ENCODE measurements at places on chromosomes 11 and 22.

- peak; percentile 43 for DNase-seq
These were observed 435.7 kb upstream of the CADM1 start for GRCh38 chr11:115939731-115940421.

- DNase-seq = no peak
These were observed 2.9 kb upstream of the PRDM11 start for GRCh38 chr11:45143494-45143893.

GRCh38 chr11:28559492-28559891 is 451.3 kb downstream of the METTL15 start:
- DNase-seq = no peak

- no peak for DNase-seq
These were observed 114.8 kb downstream of the KCNQ1OT1 start for GRCh38 chr11:2584812-2585565.

GRCh38 chr11:121754598-121754997 is 301.8 kb upstream of the SORL1-AS1 start:
- DNase-seq = no peak

- no peak for DNase-seq
These were observed 68.2 kb downstream of the FBXO7 start for GRCh38 chr22:32542677-32543357.

DNA sequence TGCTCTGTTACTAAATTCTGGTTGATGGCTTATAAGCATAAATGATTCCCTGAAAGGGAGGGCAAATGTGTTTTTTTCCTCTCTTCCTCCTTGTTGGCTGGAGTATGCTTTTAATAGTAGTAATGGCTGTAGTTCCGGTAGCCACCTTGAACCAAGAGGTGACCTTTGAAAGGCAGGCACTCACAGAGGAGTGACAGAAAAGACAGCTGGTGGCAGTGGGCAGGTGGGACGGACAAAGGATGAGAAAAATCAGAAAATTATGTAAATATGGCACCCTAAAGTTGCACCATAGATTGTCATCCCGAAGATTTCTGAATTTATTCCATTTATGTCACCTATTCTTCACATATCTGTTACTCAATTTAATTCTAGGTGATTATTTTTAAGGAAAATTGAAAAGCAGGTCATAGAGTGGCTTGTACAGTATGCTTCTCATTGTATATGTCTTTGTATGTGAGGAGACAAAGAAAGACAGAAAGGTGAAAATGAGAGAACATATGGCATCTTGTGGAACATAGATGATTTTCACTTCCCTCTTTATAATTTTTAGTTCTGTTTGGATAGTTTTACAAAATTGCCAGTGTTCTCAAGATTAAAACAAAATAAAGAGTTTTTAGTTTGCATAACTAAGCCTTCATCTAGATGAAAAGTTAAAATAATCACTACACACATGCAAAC is 17.0 kb downstream of the CASP12 start:
- DNase-seq = no peak

DNA sequence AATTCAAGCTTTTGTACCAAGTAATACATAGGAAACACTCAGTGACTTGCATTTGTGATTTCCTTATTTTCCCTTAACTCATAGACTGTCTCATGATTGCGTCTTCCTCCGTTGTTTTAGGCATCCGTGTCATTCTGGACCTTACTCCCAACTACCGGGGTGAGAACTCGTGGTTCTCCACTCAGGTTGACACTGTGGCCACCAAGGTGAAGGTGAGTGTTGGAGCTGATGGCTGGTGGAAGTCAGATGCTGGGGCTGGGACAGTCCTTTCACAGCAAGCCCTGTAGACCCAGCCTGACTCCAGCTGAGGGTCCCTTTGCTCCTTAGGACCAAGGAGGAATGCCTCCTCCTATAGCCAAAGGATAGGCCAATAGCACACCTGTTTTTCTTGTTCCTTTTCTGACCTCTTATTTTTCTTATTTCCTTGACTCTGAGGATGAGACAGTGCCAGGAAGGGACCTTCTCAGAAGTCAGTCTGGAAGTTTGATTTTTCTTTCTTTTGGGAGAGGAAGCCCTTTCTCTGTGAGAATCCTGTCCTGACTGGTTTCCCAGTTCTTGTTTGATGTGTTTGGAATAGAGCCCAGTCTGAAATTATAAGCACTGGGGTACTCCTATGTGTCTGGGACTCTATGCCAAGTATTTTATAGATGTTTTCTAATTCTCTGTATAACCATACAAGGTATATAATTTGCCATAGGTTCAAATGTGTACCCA is 2.2 kb downstream of the SLC3A2 start:
- no peak for DNase-seq

- no peak for DNase-seq
These were observed 2.1 kb upstream of the LMO1 start for GRCh38 chr11:8265681-8266241.

DNA sequence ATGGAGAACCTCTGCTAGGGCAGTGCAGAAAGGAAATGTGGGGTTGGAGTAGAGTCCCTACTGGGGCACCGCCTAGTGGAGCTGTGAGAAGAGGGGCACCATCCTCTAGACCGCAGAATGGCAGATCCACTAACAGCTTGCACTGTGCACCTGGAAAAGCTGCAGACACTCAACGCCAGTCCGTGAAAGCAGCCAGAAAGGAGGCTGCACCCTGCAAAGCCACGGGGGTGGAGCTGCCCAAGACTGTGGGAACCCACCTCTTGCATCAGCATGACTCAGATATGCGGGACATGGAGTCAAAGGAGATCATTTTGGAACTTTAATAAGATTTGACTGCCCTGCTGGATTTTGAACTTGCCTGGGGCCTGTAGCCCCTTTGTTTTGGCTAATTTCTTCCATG is 8.7 kb downstream of the TSKU start:
- no peak for DNase-seq

GRCh38 chr22:42807185-42807584 is 49.9 kb downstream of the ARFGAP3 start:
- DNase-seq = no peak

GRCh38 chr11:120832481-120833238 is 191.2 kb upstream of the TBCEL start:
- DNase-seq = no peak

- DNase-seq = no peak
These were observed 6.4 kb downstream of the MARK2 start for GRCh38 chr11:63845303-63845702.

DNA sequence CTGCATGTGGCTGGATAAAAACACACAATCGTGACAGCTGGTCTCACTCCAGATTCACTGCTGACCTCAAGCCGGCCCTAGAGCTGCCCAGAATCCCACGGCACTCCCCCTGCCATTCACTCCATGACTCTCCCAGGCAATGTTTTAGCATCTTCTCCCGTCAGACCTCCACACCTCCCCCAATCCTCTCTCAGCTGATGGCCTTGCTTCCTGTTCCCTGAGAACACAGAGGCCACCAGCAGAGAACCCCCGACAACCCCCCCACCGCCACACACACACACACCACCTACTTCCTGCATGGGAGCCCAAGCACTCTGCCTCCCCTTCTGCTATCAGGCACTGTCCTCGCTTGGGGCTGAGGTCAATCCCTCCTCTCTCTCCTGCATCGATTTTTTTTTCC is 9.3 kb downstream of the TNKS1BP1 start:
- peak; percentile 59 for DNase-seq

DNA sequence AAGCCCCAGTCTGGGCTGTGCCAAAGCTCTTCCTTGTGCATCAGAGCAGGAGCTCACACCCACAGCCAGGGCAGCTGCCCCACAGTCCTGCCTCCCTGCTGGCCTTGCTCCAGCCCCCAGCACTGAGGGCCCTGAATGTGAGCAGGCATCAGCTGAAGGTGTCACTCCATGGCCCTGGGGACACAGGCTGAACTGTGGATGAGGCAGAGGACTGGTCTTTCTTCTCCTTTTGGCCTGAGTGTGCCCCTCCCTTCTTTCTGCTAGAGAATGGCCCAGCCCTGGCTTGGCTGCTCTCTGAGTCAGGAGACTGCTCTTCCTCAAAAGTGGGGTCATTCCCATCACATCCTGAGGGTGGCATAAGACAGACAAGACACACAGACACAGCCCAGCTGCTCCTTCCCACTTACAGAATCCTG is 16.2 kb downstream of the OTOG start:
- no peak for DNase-seq

- DNase-seq = no peak
These were observed 33.8 kb downstream of the RAB30 start for GRCh38 chr11:83037877-83038276.

GRCh38 chr22:32985899-32986765 is 72.0 kb downstream of the SYN3 start:
- peak; percentile 44 for DNase-seq

DNA sequence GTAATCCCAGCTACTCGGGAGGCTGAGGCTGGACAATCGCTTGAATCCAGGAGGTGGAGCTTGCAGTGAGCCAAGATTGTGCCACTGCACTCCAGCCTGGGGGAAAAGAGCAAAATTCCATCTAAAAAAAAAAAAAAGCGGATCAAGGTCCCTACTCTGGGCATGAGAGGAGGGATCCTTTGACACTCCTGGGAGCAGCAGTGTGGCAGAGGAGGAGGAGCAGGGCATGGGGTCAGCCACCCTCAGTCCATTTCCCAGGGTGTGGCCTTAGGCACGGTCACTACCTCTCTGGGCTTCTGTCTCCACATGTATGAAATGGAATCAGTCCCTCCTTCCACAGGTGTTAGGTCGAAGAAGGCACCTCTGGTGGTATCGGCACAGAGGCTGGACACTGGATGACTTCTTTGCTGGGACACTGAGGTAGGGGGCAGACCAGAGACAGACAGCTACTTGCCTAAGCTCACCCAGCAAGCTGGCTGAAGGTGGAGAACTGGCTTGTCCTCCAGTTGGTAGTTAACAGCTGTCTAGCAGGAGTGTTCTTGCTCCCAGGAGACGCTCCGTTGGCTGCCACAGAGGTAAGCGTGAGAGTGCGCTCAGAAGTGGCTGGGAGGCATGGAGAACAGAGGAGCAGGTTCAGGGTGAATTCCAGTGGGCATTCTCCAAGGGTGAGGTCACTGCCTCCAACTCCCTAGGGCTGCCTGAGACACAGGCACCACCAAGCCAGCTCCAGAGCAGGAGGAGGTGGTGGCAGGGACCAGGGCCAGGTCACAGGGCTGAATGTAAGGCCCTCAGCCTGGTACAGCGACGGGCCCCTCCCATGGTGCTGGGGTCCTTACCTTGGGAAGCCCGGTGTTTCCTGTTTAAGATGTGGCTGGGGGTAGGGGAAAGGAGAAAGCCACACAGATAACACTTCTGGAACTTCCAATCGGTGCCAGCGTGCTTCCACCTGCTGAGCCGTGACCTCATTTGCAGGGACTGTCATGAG is 19.5 kb downstream of the TXN2 start:
- no peak for DNase-seq

GRCh38 chr11:109765709-109766311 is 327.4 kb upstream of the ZC3H12C start:
- no peak for DNase-seq

DNA sequence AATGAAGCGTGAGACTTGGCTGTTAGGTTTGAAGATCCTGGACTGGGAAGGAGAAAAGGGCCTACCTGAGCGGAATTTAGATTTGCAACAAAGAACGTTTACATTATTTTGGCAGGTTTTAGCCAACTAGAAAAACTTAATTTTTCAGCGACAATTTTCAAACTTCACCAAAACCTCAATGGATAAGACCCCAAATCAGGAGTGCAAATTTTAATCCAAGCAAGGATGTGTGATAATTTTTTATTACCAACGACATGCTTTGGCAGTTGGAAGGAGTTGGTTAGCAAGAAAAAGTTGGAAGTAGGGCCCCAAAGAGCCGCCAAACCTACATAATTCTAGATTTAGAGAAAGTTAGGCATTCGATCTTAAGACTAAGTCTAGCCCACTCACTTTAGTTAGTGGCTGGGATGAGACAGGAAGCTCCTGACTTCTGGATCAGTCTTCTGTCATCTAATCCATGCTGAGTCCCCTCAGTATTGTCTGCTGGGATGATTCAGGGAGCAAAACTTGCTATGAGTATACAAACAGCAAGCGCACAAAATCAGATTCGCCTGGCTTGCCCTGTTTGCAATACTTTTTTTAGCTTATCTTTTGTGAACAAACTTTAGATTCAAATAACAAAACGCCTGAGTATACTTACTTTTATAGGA is 787 bp upstream of the RDX start:
- DNase-seq = no peak

- peak; percentile 25 for DNase-seq
These were observed 9.2 kb upstream of the PRSS23 start for GRCh38 chr11:86790867-86791849.

- DNase-seq = no peak
These were observed 154.8 kb upstream of the TBCEL start for GRCh38 chr11:120869097-120869496.

- no peak for DNase-seq
These were observed 117.6 kb downstream of the LDLRAD3 start for GRCh38 chr11:36061471-36061870.

DNA sequence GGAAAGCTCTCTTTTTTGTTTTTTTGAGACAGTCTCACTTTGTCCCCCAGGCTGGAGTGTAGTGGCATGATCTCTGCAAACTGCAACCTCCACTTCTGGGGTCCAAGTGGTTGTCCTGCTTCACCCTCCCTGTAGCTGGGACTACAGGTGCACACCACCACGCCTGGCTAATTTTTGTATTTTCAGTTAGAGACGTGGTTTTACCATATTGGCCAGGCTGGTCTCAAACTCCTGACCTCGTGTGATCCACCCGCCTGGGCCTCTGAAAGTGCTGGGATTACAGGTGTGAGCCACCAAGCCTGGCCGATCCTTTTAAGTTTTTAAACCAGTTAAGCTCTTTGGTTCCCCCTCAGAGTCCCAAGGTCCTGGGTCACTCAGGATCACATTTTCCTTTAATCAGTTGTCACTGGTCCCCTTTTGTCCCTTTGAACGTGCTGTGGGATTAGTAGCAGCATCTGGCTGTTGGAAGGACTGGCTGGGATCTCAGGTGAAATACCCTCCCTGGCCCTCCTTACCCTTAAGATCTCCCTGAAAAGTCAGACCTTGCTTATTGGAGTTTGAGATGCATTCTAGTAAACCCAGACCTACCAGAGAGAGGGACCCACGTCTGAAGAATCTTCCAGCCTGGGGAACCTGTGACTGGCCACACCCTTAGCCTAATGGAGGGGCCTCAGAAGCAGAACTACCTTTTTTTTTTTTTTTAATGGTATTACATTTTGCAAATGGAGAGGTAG is 8.1 kb downstream of the MALAT1 start:
- DNase-seq = no peak

DNA sequence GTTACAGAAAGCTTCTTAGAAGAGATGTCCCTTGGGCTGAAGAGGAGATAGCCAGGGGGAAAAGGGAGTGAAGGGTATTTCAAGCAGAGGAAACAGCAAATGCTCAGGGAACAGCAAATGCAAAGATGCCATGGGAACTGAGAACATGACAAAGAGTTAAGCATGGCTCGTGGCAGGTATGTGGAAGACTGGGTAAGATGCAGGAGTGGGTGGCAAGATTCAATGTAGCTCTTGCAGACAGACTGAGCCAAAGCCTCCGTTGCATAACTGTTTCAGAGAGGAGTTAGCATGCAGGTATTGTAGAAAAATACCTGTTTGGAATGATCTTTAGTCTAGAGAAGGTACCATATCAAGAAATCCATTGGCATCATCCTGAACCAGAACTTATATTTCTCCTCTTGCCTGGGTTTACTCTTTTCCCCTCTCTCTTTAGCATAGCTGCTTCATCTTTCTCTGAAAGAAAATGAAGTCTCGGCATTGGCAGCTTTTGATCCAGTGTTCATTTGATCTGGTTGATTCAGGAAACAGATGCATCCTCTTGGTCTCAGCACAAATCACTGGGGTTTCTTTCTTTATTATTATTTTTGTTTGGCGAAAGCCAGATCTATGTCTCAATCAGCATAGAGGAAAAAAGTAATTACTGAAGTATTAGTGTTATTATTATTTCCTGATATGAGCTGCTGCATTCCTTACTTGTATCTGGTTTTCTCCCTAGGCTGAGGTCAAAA is 41.7 kb upstream of the NUP160 start:
- DNase-seq = peak; percentile 83

Measured in Jurkat, Clone E6-1 (cell line).